ENCODE measurements at places on chromosomes 7 and 10.

- no peak for DNase-seq
These were observed 10.9 kb downstream of the NRBF2 start for GRCh38 chr10:63143987-63144386.

GRCh38 chr7:135454060-135454459, 55.8 kb downstream of the CNOT4 start:
- DNase-seq = no peak

- no peak for DNase-seq
These were observed 156.6 kb upstream of the TRIM24 start for GRCh38 chr7:138303230-138304070.

GRCh38 chr7:21365866-21366624, 61.8 kb upstream of the SP4 start:
- no peak for DNase-seq

DNA sequence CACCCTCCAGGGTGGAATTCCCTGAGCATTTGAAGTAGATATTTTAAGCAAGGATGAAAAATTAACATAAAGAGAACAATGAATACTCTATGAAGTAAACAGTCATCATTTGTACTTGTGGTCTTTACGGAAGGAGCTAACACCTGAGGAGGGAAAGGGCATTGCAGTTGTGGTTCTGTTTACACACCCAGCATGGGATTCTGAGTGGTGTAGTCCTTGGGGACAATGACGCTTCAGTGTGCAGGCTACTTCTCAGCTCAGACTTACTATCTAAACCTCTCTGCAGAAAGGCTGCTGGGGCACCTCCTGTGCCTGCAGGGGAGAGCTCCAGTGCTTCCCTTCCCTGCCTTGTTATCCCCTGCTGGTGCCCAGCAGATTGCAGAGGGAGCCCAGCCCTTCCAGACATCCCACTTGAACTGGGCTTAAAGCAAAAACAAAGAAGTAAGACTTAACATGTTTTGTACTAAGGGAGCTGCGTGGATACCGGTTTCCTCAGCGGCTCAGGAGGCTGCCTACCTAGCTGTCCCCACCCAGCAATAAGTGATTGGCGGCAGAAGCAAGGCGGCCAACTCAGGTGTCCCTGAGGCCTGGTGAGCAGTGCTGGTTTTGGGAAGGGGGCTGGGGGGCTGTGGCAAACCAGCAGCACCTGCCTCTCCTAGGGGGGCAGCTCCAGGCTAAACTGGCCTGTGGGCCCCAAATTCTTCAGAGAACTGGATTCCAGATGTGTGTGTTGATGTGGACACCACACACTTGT, 89.1 kb downstream of the CELF2 start:
- DNase-seq = no peak

DNA sequence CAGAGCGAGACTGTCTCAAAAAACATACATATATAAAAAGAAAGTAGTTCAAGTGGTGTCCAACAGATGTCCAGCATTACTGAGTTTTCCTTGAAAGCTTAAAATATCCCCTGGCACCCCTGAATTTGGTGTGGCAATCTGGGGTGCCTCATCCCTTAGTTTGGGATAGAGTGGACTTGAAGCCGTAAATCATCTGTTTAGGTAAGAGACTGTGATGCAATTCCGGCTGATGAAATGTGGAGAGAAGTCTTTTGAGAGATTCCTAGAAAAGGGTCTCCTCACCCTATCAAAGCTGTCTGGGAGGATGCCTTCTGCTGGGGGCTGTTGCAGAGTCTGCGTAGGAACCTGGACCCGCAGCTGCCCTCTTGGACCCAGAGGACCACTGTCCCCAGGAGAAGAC, 408.0 kb downstream of the RPS24 start:
- no peak for DNase-seq

DNA sequence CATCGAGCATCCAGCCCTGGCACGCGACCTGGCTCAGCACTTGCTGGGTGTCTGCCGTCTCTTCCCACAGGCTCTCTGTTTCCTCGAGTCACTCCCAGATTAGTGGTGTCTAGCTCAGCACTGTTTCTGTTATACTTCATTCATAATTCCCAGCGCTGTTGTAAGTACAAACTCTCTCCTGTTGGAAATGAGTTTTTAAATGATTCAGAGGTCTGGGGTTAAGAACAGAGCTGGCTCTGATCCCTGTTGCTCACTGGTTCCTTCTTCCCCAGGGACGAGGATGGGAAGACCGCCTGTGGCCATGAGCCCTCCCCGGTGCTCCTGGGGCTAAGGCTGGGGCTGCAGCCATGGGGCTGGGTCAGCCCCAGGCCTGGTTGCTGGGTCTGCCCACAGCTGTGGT, 17.3 kb upstream of the C10orf95 start:
- DNase-seq = no peak

DNA sequence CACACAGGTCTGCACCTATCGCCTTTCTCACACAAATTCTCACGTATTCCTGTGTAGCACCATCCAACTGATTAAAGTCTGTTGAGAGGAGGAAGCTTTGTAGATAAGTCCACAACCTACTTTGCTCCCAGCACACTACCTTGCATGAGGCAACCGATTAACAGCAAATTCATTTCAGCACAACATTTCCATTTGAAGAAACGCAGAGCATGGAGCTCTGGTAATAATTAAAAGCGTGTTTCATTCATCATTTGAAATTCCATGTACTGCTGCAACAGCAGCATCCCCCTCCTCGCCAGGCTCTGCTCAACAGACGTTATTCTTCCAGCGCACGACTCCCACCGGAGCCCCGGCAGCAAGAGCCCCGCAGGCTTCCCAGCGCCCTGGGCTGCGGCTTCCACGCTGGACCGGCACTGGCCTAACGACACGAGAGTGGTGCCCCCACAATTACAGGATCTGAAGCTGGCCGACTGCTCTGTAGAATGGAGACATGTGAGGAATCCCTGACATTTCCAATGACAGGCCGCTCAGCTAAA, 118.8 kb downstream of the DIP2C start:
- no peak for DNase-seq

GRCh38 chr7:27186668-27187474, 1.8 kb upstream of the HOXA11 start:
- no peak for DNase-seq

DNA sequence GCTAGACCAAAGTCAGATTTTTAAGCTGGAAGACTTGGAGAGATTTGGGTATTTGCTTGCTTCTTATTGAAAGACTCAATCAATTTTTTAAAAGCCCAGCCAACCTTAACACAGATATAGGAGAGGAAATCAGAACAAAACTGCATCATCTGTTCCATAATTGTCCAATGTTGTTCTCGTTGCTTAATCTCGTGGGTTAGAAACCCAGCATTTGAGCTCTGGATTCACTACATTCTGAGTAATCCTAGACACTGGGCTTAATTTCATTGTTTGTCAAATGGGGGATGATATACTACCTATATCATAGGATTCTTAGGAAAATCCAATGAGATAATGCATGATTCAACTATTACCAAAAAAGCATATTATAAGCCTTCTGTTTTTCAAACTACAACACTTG, 48.9 kb downstream of the CALD1 start:
- DNase-seq = no peak

DNA sequence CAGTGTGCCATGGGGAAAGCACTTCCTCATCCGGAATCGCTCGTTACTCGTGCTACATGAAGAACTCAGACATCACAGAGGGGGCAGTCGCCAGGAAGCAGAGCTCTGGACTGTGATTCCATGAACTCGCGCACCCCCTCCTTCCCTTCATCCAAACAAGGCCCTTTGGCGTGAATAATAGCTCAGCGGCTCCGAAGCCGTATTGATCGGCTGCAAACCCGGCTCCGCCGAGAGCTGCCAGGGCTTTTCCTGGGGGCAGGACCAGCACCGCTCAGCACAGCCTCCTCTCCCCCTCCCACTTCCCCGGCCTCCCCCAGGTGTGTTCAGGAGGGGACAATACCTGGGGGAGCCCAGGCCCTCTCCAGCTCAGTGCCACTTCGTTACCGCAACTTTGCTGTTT, 129.0 kb upstream of the TCF7L2 start:
- DNase-seq = no peak

- DNase-seq = no peak
These were observed 291.4 kb downstream of the KLF6 start for GRCh38 chr10:3493621-3494020.

DNA sequence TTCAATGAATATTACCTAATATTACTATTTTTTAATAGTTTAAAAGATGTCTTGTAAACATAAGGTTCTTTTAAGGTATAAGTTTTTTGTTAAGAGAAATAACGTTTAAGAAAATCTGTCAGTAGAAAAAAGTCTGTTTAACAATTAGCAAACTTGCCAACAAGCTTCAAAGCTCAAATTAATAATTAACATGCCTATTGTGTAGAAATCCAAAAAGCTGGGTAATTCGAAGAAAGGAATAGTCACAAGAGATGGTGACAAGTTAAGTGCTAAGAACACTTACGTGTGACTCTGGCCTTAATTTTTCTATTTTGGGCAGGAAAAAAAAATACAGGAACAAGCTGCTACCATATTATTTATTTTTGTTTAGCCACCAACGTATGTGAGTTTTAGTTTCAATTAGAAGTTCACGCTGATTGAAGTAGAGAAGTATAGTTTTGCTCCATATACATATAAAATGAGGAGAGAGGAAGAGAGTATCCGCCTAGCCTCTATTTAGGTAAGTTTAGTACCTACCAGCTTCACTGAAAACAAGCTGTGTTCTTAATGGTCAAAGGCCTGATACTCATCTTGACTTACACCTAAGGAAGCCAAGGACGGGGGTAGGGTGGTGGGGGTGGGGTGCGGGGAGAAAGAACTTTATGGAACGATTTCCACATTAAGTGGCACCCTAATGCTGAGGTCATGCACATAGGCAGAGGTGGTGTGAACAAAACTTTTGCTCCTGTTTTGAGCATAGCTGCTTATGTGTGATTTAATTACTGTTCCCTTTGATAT, 43.4 kb upstream of the AGBL3 start:
- DNase-seq = no peak

- no peak for DNase-seq
These were observed 45.6 kb upstream of the SCIN start for GRCh38 chr7:12524794-12525386.

- DNase-seq = no peak
These were observed 101.4 kb downstream of the MICU1 start for GRCh38 chr10:72524489-72524888.

DNA sequence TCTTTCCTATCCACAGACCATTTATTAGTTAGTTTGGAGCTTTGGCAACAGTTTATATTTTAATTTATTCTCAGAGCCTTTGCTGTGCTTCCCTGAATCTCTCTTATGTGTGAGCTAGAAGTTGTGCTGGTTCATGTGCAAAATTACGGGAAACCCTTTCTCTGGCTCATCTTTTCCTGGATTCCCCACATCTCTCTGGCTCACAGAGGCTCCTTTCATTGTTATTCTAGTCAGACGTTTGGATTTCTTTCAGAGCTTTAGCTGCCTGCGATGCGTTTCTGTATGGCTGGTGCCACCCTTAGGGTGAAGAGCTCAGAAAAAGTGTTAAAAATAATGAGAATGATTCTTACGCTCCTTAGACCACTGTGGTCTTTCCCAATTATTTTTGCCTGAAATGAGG, 53.3 kb downstream of the TPST1 start:
- DNase-seq = no peak

DNA sequence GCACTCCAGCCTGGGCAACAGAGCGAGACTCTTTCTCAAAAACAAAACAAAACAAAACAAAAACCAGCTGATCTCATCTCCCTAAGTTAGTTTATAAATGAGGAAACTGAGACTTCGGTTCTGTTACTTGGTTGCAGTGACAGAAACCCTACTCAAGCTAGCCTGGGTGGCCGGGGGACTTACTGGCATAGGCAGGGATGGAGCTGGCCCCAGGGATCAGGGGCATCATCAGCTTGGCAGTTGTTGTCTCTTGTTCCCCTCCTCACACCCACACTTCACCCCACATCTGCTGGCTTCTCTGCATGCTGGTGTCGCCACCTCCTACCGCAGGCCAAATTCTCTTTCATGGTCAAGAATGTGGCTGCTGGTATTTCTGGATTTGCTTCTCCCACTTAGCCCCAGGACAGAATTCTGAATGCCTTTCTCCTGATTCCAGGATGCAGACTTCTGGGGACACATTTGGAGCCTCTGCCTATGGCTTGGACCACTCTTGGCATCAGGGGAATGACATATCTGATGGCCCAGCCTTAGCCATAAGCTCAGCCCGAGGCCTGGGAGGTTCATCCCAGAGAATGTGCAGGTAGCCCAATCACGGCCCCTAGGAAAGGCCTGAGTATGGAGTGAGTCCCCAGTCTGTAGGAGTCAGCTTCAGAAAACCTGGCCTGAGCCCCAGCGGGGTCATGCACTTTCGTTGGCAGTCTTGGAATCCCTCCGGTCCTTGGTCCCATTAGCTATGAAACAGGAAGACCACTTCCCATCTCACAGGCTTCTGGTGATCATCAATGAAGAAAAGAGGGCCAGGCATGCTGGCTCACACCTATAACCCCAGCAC, 41.6 kb upstream of the CTBP2 start:
- DNase-seq = no peak

- DNase-seq = no peak
These were observed 18.4 kb upstream of the EPHB6 start for GRCh38 chr7:142836426-142836825.

GRCh38 chr7:44064791-44065430, 456 bp downstream of the PGAM2 start:
- DNase-seq = no peak

GRCh38 chr10:90352288-90352687, 505.6 kb downstream of the HTR7 start:
- no peak for DNase-seq

DNA sequence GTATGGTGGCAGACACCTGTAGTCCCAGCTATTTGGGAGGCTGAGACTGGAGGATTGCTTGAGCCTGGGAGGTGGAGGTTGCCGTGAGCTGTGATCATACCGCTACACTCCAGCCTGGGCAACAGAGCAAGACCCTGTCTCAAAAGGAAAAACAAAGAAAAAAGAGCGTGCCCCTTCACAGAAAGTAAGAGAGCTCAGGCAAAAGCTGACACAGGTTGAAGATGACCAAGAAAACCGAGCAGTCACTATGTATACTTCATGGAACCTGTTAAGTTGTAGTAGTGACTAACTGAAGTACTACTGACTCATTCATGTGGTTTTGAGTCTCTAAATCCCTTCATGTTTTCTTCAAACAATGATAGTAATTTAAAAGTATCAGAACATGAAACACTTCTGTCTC, 1.2 kb upstream of the PRRT4 start:
- DNase-seq = no peak

DNA sequence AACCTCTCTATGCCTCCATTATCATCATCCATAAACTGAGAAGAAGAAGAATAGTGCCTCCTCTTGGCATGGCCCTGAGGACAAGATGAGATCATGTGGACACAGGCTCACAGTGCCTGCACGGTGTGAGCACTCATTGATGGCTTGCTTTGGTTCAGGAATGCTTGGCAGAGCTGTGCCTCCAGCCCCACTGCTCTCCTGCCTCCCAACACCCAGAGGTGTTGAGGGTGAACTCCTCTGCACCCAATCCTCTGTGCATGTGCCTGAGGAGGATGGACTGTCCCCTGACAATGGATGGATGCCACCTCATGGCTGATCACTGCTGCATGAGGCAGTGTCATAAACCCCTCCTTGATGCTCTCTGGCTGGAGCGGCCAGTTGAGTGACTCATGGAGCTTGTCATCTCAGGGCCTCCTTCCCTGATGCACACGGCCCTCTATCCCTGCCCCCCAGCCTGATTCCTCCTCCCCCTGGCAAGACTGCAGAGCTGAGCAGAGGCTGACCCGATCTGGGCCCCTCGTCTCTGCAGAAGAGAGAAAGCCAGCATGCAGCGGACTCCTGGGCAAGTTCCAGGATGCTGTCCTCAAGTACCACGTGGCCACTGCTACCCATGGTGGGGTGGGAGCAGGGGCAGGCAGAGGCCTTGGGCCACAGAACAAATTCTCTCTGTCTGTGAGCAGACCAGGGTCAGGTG, 136.3 kb downstream of the KCNMA1 start:
- DNase-seq = no peak

All from activated CD8-positive, alpha-beta memory T cell treated with anti-CD3 and anti-CD28 coated beads for 48 hours (primary cell).